ENCODE measurements at places on chromosomes 3 and 15.

DNA sequence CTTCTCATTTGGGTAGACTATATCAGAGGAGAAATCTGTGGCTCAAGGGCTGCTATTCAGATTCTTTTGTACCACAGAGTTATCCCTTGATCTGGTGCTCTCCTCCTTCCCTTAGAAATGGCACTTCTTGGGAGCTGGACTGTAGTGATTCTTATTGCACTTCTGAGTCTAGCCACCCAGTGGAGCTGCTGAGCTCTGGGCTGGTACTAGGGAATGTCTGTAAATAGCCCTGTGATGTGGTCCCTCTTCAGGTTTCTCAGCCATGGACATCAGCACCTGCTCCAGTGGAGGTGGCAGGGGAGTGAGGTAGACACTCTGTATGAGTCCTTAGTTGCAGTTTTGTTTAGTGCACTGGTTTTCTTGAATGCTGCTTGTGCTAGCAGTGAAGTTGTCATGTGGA lies 1292.6 kb downstream of the SI start:
- no peak for DNase-seq

GRCh38 chr15:40929660-40930429 lies 705 bp downstream of the DLL4 start:
- no peak for DNase-seq

DNA sequence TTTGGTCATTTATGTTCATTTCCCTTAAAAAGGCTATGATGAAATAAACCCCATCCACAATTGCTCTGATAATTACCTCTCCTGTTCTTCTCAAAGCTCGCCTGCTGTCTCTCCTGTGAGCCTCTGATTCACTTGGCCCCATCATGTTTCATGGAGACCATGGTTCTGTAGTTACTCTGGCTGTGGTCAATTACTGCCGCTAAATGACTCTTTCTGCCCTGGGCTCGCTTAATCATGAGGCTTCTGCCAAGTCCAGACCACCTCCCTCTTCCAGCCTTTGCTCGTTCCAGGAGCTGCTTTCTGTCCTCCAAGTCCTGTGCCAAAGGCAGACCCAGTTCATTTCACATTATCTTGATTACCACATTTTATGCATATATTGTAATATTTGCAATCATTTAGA lies 91.9 kb downstream of the THSD4 start:
- no peak for DNase-seq

GRCh38 chr3:105832644-105833043 lies 36.2 kb downstream of the CBLB start:
- no peak for DNase-seq
